Omental fat pad (tissue), 4 donors: ENCODE measurements at places on chromosomes 12 and 14. TPM values are rescaled to one million over a fixed set of nuclear protein-coding genes. Genes with fewer than 3 reads are reported as not detected.

BEGAIN gene
- 2.0 TPM for total RNA-seq

- no peak for DNase-seq
Measured at GRCh38 chr12:121579190-121579791, 1.5 kb downstream of the KDM2B start.

DNA sequence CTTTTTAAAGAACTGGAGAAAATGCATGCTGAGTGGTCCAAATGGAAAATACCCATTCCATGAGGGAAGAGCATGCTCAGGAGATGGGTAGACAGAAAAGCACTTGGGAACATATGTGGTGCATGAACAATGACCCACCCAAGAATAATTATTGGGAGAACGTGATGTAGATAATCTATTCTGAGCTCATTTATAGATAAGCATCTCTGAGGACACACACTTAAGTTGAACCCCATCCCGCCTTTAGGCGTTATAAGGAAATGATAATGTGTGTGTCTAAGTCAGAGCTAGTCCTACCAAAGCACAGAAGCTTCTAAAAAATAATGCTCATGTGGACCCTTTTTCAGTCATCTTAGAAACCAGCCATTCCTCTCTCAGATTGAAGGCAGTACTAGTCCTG, 189.9 kb downstream of the KTN1 start:
- no peak for DNase-seq

DNA sequence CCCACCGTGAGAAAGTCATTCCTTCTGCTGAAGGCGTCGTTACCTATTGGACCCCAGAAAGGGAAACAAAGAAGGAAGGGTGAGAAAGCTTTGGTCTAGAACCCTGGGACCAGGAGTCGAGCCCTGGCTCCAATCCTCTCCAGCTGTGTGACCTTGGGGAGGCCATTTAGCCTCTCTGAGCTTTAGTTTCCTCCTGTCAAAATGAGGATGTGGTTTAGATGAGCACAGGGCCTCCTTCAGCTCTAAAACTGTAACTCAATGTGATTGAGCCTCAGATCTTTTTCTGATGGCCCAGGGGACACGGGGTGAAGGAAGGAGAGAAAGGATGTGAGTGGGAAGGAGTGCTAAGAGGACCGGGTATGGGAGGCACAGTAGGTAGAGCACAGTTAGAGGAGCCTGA, 7.7 kb downstream of the JDP2 start:
- DNase-seq = no peak

BHLHE41 gene
- 4.6 TPM for total RNA-seq

GRCh38 chr14:100129161-100129589, 30.3 kb downstream of the DEGS2 start:
- DNase-seq = no peak

GRCh38 chr14:94685681-94686485, 73.7 kb downstream of the SERPINA3 start:
- no peak for DNase-seq

GRCh38 chr14:101182476-101182875, 279.0 kb upstream of the RTL1 start:
- DNase-seq = no peak

GRCh38 chr12:91965781-91966180, 179.9 kb downstream of the BTG1 start:
- no peak for DNase-seq

DNA sequence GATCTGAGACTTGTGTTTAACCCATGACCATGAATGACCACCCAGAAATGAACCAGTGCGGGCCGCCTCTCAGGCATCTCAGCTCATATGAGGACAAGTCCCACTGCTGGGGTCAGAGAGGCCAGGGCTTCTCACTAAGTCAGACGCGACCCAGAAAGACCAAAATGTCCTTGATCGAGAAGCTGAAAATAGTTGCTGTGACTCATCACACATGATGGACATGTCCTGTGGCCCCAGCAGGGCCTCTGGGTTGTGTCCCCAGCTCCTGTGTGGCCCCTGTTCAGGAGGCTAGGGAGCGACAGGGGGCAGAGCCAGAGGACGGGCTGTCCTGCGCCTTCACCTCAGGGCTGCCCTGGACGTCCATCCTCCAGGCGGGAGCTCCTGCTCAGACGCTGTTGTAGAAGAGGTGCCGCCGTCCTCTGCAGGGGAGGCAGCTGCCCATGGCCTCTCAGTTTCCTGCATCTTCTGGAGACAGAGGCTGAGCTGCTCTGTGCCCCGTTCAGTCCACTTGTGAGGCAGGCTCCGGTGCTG, 29.0 kb upstream of the FAM181A start:
- DNase-seq = no peak

DNA sequence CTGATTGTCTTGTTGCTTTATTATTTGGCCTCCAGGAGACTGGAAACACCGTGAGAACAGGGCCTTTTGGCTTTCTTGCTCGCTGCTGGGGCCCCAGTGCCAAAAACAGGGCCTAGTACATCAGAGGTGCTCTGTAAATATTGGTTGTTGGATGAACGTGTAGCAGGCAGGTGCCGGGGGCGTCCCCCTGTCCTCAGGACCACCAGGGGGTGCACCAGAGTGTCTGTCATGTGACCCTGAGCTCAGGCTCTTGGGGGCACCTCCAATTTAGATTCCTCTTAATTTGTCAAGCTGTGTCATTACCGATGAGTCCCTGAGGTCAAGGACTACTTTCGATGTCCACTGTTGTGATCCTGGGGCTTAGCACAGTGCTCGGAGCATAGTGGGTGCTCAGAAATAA, 87.1 kb downstream of the ACACB start:
- no peak for DNase-seq

DNA sequence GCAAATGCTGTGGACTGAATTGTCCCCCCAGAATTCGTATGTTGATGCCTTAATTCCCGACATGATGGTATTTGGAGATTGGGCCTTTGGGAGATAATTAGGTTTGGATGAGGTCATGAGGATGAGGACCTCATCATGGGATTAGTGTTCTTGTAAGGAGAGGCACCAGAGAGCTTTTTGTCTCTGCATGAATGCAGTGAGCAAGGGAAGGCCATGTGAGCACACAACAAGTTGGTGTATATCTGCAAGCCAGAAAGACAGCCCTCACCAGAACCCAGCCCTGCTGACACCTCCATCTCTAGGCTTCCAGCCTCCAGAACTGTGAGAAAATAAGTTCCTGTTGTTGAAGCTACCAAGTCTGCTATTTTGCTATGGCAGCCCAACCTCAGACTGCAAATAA, 51.9 kb upstream of the SMCO2 start:
- DNase-seq = no peak

- no peak for DNase-seq
Measured at GRCh38 chr12:58481811-58482210, 438.5 kb downstream of the LRIG3 start.

- no peak for DNase-seq
Measured at GRCh38 chr12:87728931-87729593, 300.1 kb downstream of the C12orf50 start.

MSRB3 gene
- total RNA-seq = 43.8 TPM

GRCh38 chr12:122996188-122996601, 15.7 kb downstream of the ARL6IP4 start:
- DNase-seq = no peak

- DNase-seq = no peak
Measured at GRCh38 chr12:116425256-116426193, 133.7 kb upstream of the MAP1LC3B2 start.

PPP4R4 gene
- 0.72 TPM for total RNA-seq

KRT72 gene
- total RNA-seq = not detected

PSME2 gene
- total RNA-seq = 60.9 TPM

GPR162 gene
- total RNA-seq = 2.8 TPM

PIK3C2G gene
- total RNA-seq = 0.19 TPM

GRCh38 chr12:552466-552865, 92.7 kb downstream of the B4GALNT3 start:
- DNase-seq = no peak

GUCY2C gene
- not detected for total RNA-seq

GRCh38 chr14:105420101-105420973, 710 bp downstream of the MTA1 start:
- DNase-seq = no peak

USP44 gene
- total RNA-seq = 3.6 TPM

DNA sequence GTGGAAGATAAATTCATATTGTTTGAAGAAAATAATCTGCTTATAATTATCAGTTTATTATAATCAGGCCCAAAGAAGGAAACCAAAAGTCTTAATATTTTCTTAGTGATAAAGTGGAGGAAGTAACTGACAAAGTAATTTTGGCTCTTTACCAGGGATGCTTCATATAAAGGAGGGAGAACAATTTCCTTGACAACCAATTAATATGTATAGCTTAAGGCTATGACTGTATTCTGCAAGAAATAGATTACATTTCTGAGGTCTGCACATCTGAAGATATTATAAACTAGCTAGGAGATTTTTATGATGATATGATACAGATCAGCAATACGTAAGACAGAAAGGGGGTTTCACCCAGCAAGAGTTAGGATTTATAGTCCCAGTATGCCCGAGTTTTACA, 90.8 kb downstream of the BICD1 start:
- no peak for DNase-seq

POTEM gene
- not detected for total RNA-seq

LRRC10 gene
- total RNA-seq = not detected

GRCh38 chr12:113770389-113770865, 195.7 kb downstream of the RBM19 start:
- no peak for DNase-seq

GRCh38 chr14:88683119-88683518, 109.6 kb downstream of the EML5 start:
- DNase-seq = no peak

DNA sequence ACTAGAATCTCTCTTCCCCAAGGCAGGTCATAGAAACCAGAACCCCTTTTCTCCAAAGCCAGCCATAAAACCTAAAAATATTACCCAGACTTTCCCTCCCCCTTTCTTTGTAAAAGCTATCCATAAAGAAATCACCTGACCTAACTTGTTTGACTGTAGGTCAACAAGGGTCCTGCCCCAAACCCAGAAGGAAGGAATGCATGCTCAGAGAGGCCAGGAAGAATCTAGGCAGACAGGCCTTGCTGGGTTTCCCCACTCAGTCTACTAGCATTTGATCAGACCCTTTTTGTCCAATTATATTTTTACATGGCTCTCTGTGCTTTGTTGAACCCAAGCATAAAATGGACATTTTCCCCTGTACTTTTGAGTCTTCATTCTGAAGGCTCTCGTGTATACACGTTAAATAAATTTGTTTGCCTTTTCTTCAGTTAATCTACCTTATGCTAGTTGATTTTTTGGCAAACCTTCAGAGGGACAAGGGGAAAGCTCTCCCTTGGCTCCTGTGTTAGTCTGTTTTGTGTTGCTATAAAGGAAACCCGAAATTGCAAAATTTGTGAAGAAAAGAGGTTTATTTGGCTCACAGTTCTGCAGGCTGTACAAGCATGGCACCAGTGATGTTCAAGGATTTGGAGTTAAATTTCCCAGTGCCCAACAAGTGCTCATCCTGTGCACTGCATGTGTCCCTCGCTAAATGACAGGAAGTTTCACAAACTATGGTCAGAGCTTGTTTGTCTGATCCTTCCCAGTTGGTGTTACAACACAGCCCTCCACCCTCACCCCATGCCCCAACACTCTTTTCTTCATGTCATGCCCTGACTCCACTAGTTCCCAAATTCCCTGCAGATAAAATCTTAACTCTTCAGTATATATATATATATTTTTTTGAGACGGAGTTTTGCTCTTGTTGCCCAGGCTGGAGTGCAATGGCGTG, 14.2 kb upstream of the RASSF3 start:
- DNase-seq = no peak

GRCh38 chr12:106696681-106697417, 77.6 kb upstream of the RIC8B start:
- no peak for DNase-seq

DNA sequence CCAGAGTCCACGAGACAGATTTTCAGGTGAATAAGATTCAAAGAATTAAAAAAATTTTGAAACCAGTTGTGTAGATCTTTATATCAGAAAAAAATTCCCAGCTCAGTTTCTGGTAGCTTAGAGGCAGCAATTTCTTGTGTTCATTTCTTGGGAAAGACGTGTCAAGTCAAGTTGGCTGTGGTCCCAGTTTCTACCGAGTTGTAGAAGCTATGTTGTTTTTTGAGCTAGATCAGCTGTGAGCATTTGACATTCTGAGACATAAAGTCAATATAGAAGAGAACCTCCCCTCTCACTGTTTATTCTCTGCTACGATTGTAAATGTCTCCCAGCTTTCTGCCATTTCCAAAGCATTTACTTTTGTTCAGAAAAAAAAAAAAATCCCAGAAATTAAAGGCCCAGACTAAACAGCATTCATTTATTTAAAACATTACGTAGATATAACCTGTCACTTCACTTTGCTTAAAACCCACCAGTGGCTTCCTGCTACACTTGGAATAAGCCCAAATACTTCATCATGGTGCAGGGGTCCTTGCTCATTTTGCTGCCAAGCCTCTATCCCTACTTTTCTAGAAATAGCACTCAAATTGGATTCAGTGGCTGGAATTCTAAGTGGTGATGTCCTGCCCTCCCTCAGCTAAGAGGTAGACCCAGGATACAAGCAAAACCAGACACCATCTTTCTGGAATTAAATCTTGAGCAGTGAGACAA, 20.6 kb upstream of the PYGL start:
- peak; percentile 48 for DNase-seq

NTS gene
- total RNA-seq = 0.46 TPM

TPPP2 gene
- not detected for total RNA-seq

ERO1A gene
- total RNA-seq = 49.8 TPM

PTGDR gene
- total RNA-seq = 1.2 TPM

GRCh38 chr12:39988574-39988973, 117.3 kb downstream of the SLC2A13 start:
- DNase-seq = no peak

- DNase-seq = no peak
Measured at GRCh38 chr14:54003064-54003463, 46.4 kb upstream of the BMP4 start.
